Stimulated activated CD8-positive, alpha-beta memory T cell treated with anti-CD3 and anti-CD28 coated beads, Interleukin-4, amount 100 ng/mL, for 4 hours (primary cell): ENCODE measurements at places on chromosomes 5 and 9.

GRCh38 chr9:22005702-22006606 is 3.2 kb downstream of the CDKN2B start:
- DNase-seq = no peak

GRCh38 chr5:154577416-154577815 is 99.4 kb upstream of the HAND1 start:
- DNase-seq = no peak

DNA sequence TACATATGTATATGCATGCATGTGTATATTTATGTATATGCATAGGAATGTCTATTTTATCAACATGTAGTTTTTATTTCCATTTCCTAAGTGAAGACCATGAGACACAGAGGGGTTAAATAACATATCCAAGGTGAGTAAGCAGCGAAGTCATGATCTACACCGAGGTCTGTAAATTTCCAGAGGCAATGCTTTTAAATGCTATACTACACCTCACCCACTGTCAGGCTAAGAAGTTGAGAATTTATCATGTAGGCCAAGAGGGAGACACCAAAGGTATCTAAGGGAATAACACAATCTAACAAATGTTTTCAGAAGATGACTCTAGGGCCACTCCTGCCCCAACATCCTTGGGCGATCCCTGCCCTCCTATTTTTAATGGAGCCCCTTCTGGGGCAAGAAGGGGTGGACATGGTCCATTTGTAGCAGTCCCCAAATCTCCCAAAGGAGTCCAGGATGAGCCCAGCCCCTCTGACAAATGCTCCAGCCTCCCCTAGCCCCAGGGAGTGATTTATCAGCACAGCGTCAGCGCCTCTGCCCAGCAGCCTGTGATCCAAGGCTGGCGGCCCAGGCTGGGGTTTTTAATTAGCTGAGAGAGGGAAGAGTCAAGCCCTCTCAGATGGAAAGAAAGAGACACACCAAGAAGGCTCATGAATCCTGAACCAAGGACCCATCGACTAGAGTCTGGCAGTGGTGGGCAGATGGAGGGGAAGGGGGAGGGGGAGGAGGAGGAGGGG is 339.9 kb downstream of the ASTN2 start:
- DNase-seq = no peak

DNA sequence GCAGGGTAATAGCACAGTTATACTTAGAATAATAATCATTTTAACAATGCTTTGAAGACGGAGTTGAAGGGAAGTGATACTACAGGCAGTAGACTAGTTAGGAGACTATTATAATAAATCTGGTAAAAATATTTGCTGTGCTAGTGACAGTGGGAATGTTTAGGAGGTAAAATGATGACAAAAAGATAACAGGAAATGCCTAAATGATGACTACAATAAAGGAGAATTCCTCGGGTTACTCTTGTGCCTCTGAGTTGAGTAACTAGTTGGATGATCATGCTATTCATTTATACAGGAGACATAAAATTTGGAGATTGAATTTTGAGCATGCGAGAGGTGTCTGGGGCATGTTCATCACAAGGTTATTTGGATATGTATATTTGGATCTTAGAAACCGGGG is 32.2 kb upstream of the PAM start:
- no peak for DNase-seq

DNA sequence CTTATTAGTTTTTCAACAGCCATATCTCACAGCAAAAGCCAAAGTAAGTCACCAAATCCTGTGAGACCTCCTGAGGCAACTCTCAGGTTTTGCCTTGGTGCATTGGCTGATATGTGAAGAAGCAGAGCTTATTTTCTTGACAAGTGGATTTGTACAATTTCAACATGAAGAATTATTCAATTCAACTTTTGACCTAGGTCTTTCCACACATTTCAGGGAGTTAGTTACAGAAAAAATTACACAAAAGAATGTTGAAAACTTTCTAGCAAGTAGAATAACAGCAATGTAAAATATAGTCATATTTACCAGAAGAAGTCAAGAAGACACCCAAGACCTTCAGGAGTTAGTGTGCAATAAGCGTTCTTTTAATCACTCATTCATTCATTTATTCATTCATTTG is 62.4 kb upstream of the ADRB2 start:
- DNase-seq = no peak

- DNase-seq = no peak
Measured at GRCh38 chr5:68343421-68343826, 127.9 kb downstream of the PIK3R1 start.

- no peak for DNase-seq
Measured at GRCh38 chr5:93246090-93246855, 334.7 kb downstream of the NR2F1-AS1 start.

DNA sequence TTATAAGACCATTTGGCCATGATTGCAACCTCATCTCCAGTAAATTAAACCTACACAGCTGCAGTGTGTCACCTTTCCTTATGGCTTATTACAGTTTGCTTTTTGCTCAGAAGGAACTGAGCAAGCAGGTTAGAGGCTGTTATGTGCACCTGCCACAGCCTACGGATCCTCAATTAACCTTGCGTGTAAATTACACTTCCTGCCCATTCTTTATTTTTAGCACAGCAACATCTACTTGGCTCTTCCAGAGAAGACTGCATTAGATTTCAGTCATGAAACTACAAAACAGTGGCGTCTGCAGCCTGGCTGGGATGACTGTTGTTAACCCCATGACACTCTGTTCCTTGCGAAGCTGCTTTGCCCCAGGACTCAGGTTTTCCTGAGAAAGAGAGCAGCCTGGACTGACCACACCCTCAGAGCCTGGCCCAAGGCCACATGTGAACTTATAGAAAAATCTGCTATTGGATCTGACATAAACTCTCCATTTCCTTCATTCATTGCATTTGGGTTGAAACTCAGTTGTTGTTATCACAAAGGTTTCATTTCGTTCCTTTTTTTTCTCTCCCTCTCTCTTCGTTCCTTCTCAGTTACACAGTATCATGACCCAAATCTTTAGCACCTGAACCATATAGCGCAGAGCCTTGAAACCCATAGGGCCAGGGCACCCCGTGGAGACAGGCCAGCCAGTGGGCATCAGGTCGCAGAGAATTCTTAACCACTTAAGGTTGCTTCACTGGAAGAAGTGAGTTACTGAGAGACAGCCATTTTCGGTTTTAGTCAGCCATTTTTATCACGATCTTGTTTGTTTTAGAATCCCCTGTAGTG is 138.6 kb downstream of the PALM2AKAP2 start:
- no peak for DNase-seq

DNA sequence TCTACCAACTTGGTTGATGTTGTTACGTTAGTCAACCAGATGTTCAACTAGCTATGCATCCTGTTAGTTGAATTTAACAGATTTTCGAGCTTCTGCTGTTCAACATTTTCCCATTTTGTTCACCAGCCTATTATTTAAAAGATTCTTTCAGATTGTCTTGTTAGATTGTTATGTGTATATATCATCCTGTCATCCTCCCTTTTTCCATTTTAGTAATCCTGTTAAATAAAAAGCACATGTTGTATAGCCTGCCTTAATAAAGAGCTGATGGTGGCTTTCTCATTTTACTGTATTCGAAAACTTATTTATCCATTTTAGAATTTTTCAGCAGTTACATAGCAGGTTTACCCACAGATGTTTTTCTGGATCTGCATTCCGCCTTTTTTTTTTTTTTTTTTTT is 4.3 kb downstream of the TMEFF1 start:
- DNase-seq = no peak

GRCh38 chr5:127451096-127451495 is 66.3 kb upstream of the PRRC1 start:
- no peak for DNase-seq

- DNase-seq = no peak
Measured at GRCh38 chr9:93059011-93059714, 662 bp downstream of the SUSD3 start.

DNA sequence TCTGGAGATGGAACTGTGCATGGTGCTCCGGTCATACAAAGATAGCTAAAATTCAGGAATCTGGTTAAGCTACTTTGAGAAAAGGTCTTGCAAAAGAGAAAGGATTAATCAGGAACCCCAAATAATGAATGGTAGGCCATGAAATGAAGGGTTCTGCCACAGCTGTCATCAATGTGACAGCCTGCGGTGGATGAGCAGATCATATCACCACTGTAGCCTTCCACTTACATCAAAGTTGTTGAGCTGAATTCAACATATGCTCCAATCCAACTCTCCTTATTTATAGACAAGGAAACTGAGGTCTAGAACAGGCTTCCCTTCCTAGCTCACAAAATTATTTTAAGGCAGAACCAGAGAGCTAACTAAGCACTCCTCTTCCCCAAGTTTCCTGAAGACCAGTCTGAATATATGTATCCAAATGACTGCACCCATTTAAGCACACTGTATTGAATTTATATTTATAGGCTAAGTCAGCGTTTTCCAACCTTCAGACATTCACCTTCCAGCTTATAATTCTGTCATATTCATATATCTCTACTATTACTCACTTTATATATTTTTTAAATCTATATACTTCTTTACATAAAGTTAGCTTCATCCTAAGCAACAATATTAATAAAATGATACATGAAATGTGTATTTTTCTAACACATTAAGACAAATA is 13.9 kb upstream of the PTGER4 start:
- DNase-seq = no peak

DNA sequence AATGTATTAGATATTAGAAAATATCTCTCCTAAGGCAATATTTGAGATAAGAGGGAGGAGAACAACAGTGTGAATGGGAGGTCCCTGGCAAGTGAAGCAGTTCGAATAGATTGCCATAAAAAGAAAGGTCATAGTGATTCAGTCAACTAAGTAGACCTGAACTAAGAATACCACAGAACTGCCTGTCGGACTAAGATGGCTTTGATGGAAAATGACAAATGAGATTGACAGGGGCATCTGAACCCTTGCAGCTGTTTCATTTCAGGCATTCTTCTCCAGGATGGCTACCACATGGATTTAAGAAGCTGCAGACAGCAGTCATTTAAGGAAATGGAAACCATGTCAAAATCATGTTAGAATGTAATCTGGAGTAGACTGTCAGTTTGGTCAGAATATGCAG is 308.4 kb upstream of the MEF2C start:
- DNase-seq = no peak

GRCh38 chr5:61559146-61559545 is 227.1 kb downstream of the ZSWIM6 start:
- no peak for DNase-seq

- no peak for DNase-seq
Measured at GRCh38 chr5:170076211-170076610, 29.5 kb upstream of the FOXI1 start.

DNA sequence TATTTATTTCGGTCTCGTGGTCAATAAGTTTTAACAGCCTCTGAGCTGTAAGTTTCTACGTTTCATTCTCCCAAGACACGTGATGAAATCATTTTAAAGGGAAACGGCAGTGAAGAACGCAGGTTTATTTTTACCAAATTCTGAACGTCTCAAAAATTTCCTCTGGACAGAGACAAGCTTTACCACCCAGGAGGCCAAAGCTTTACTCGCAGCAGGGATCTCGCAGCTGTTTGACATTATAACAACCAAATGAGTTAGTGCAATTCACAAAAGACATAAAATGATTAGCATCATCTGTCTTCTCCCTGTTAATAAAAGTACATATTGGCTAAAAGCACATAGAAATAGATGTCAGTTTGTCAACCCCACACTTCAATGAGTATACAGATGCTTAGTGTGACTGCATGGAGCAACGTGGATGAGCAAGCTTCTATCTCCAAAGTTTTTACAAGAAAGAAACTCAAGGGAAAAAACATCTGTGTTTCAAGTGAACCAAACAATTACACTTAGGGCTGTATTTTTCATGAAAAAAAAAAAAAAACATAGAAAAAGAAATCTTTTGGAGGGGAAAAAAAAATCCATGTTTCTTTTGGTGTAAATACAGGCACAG is 2.5 kb downstream of the SEMA5A start:
- DNase-seq = no peak

- DNase-seq = no peak
Measured at GRCh38 chr5:129593525-129593924, 133.4 kb downstream of the ADAMTS19 start.
